ENCODE measurements at places on chromosomes 16 and 17. TPM values are rescaled to one million over a fixed set of nuclear protein-coding genes. Genes with fewer than 3 reads are reported as not detected.

Gene RNF112
- 2.3 TPM for total RNA-seq

Gene KRT13
- 0.52 TPM for total RNA-seq

Gene RASD1
- 13.4 TPM for total RNA-seq

Gene TBC1D28
- not detected for total RNA-seq

Gene C17orf58
- total RNA-seq = 10.3 TPM

Gene ITGA2B
- total RNA-seq = 1.4 TPM

Gene DPEP3
- not detected for total RNA-seq

Gene OR1F1
- not detected for total RNA-seq

Gene KRTAP2-3
- not detected for total RNA-seq
